ENCODE measurements at places on chromosomes 5 and 9. TPM values are rescaled to one million over a fixed set of nuclear protein-coding genes. Genes with fewer than 3 reads are reported as not detected.

GRCh38 chr5:51859624-51860023 is 476.4 kb downstream of the ISL1 start:
- no peaks in the 10 kb centered on the region for H3K27me3 ChIP-seq
- H3K36me3 ChIP-seq = no peaks in the 10 kb centered on the region
- no peak overlapping the region for H3K4me3 ChIP-seq
- DNase-seq = no peak
- no peaks in the 10 kb centered on the region for H3K4me1 ChIP-seq

- no peaks in the 10 kb centered on the region for H3K27me3 ChIP-seq
- no peak overlapping the region for H3K27ac ChIP-seq
- H3K4me3 ChIP-seq = no peak overlapping the region
Measured at GRCh38 chr9:136376457-136376856, 3.0 kb upstream of the CARD9 start.

GRCh38 chr9:6133346-6134063 is 82.1 kb upstream of the IL33 start:
- H3K27ac ChIP-seq = no peak overlapping the region
- no peaks in the 10 kb centered on the region for H3K4me1 ChIP-seq
- DNase-seq = no peak
- no peak overlapping the region for H3K4me3 ChIP-seq
- no peaks in the 10 kb centered on the region for H3K27me3 ChIP-seq

GRCh38 chr5:37207802-37208201 is 41.4 kb downstream of the CPLANE1 start:
- no peaks in the 10 kb centered on the region for H3K27me3 ChIP-seq
- peaks cover 9% of the 10 kb centered on the region for H3K36me3 ChIP-seq
- no peak overlapping the region for H3K27ac ChIP-seq
- DNase-seq = no peak

GRCh38 chr5:171251519-171251918 is 57.5 kb upstream of the TLX3 start:
- H3K4me1 ChIP-seq = no peaks in the 10 kb centered on the region
- H3K27ac ChIP-seq = no peak overlapping the region
- H3K27me3 ChIP-seq = no peaks in the 10 kb centered on the region
- no peaks in the 10 kb centered on the region for H3K36me3 ChIP-seq
- H3K4me3 ChIP-seq = no peak overlapping the region

GRCh38 chr5:163861670-163862069 is 356.3 kb downstream of the MAT2B start:
- H3K27ac ChIP-seq = no peak overlapping the region
- DNase-seq = no peak
- no peaks in the 10 kb centered on the region for H3K4me1 ChIP-seq
- H3K27me3 ChIP-seq = no peaks in the 10 kb centered on the region
- no peaks in the 10 kb centered on the region for H3K36me3 ChIP-seq

DNA sequence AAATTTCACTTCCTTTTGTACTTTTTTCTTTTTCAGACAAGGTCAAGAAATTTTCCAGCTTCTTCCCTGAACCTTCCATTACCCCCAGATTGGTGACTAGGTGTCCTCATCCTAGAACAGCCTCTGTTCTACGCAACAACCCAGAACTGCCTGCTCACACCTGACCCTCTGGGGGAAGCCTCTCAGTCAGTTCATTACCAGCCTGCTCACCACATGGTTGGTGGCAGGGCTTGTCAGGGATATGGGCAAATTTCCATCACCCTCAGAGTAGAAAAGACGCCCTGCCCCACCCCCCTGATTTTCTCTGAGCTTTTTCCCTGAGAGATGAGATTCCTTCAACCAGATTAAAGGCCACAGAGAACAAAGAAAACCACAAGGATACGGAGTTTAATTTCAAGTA is 5.3 kb upstream of the CFAP95 start:
- peaks cover 8% of the 10 kb centered on the region for H3K27me3 ChIP-seq
- no peaks in the 10 kb centered on the region for H3K36me3 ChIP-seq
- no peaks in the 10 kb centered on the region for H3K4me1 ChIP-seq
- no peak overlapping the region for H3K4me3 ChIP-seq
- no peak for DNase-seq

GRCh38 chr5:64649512-64649911 is 40.8 kb upstream of the SHISAL2B start:
- H3K4me1 ChIP-seq = no peaks in the 10 kb centered on the region
- no peaks in the 10 kb centered on the region for H3K36me3 ChIP-seq
- no peak overlapping the region for H3K27ac ChIP-seq
- H3K4me3 ChIP-seq = no peak overlapping the region
- no peaks in the 10 kb centered on the region for H3K27me3 ChIP-seq

Gene NOP16
- 7.1 TPM for total RNA-seq

Gene SARDH
- total RNA-seq = not detected

Gene RC3H2
- 42.5 TPM for total RNA-seq

Gene UAP1L1
- 9.8 TPM for total RNA-seq

Gene GADD45G
- total RNA-seq = 12.7 TPM

Gene SPINK1
- total RNA-seq = 54.1 TPM

Measured in transverse colon (tissue), 4 donors.